NCI-H1436 treated with DMSO at 0.1 percent for 48 hours (cell line): ENCODE measurements at places on chromosomes 6 and 20.

DNA sequence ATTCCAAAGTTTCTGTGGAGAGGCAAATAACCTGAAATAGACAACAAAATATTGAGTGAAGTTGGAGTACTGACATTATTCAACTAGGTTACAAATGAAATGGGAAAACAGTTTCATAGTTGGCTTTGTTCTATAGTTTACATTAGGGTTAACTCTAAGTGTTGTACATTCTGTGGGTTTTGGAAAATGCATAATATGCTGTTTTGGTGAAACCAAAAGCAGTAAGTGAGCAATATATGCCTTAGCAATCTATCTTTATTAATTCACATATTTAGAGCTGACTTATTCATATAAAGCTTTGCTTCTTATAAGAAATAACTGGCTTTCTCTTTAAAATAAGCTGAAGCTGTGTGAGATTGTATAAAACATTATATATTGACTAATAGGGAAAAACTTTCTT is 157.5 kb upstream of the AHI1 start:
- DNase-seq, result no peak

DNA sequence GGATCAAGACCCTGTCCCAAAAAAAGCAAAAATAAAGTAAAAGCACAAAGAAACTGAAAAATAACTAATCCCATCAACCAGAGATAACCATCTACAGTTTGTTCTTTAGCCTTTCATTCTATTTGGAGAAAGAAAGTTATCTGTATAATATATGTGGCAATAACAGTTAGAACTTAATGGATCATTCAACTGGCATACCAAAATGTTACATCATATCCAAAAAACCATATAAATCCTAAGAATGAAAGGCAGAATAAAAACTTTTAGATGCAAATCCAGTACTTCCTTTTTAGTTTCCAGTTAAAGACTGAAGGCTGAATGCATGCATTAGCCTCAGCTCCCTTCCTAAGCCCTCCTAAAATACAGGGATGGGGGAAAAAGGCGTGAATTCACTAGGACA is 25.2 kb downstream of the ILRUN start:
- no peak for DNase-seq

DNA sequence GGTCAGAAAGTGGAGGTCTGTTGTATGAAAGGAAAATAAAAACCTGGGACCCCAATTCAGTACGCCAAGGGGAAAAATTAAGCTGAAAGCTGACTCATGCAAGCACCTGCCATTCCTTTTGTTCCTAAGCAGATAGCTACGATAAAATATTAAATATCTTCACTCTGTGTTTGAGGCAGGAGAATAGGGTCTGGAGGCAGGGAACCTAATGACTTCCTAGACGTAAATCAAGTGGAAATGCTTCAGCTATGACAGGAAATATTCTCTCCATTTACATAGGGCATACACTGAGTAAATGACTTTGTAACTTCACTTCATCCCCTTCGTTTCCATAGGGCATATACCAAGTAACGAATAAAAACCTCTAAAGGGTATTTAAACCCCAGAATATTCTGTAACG is 41.0 kb upstream of the IFNGR1 start:
- DNase-seq, result no peak

- no peak for DNase-seq
Observed at GRCh38 chr20:63612276-63612931, 14.5 kb downstream of the GMEB2 start.

DNA sequence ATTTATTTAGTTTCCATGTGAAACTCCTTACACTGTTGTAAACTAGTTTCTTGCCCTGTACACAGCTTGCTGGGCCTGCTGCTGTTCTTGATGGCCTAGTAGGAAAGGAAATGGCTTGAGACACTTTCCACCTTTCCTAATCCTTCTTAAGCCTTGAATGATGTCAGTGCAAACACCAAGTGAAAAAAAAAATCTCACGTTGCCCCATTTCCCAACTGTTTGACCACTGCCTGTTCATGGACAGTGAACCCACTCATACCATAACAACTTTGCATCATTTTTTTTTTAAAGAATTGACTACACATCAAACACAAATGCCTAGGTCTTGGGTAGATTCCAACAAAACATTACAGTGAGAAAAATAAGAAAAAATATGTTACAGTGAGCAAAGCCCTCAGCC is 653.6 kb upstream of the FLRT3 start:
- no peak for DNase-seq

DNA sequence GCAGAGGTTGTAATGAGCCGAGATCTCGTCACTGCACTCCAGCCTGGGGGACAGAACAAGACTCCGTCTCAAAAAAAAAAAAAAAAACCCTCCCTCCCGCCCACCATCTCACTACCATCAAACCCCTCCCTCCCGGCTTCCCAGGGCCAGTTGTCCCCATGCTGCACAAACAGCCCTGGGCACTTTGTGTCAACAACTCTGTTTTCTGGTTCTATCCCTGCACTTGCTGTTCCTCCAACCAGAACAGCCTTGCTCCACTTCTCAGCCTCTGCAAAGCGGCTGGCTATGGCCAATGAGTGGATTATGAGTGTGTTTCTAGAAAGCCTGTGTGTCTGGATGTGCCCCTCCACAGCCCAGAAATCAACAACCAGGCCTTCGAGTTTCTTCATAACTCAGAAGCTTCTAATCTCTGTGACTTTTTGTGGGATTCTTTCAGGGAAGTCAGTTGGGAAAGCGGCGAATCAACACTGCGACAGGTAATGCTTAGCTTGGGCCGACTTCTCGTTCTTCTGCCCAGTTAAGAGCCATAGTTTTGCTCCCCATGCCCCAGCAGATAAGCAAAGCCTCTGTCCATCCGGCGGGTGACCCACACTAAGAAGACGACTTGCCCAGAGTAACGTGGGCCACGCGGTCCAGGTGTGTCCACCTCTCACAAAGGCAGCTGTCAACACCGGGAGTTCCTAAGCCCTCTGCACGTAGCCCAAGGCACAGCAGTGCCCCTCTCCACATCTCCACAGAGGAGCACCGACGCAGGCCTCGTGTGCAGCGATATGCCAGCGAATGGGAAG is 5.5 kb downstream of the ZBTB46 start:
- DNase-seq, result no peak

DNA sequence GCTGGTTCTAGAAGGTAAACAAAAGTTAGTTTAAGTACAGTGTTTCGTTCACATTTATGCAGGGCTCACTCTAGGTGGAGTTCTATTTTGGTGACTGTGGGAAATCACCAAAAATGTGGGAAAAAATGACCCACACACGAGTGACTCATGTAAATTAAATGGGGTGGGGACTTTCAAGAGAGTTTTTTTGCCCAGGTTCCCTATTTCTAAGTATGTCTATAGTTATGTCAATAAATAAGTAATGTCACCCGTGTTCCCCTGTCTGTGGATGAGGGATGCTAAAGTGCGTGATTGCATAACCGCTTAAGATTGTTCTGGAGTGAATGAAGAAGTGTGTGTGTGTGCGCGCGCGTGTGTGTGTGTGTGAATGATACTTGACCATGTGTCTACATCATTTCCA is 69.1 kb downstream of the MYB start:
- no peak for DNase-seq

- no peak for DNase-seq
Observed at GRCh38 chr20:23641936-23642751, 4.4 kb upstream of the CST3 start.

DNA sequence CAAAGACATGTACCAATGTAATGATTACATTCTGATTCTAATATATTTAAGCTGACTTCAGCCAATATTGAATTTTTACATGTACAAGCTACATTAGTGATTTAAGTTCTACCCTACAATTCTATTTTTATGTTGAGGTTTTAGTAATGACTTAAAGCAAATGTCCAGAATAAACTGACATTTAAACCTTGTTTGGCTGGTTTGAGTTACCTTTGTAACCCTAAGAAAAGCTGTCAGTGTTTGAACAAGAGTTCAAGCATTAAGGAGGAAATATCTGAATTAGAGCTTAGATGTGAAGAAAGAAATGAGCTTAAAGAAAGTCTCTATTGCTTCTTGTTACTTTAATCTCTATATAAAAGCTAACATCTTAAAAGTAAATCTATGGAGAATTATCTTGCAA is 710.6 kb upstream of the EPHA7 start:
- no peak for DNase-seq

GRCh38 chr20:11267131-11267761 is 593.4 kb upstream of the JAG1 start:
- no peak for DNase-seq

GRCh38 chr20:62287759-62288534 is 14.8 kb upstream of the ADRM1 start:
- no peak for DNase-seq

- no peak for DNase-seq
Observed at GRCh38 chr6:42338744-42339222, 112.9 kb downstream of the TRERF1 start.

- no peak for DNase-seq
Observed at GRCh38 chr6:31162463-31163165, 4.2 kb downstream of the TCF19 start.

DNA sequence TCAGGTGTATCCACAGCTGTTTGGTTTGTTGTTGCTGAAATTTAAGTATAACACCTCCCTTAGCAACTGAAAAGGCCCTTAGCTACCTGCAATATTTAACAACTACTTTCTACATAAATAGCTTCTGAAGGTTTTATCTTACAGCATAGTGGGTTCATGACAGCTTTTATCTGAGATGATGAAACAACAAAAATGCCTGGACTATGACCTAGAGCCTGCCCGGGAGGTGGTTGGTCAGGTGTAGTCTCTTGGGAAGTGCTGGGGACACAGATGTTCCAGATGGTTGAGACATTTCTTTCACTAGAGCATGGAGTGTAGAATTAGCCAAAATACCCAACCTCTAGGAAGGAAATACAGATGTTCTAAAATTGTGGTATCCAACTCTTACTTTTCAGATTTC is 705.4 kb downstream of the MAFB start:
- no peak for DNase-seq

- DNase-seq, result no peak
Observed at GRCh38 chr6:163148451-163149278, 265.9 kb upstream of the QKI start.

- DNase-seq, result no peak
Observed at GRCh38 chr6:165969184-165969583, 198.5 kb downstream of the TBXT start.

DNA sequence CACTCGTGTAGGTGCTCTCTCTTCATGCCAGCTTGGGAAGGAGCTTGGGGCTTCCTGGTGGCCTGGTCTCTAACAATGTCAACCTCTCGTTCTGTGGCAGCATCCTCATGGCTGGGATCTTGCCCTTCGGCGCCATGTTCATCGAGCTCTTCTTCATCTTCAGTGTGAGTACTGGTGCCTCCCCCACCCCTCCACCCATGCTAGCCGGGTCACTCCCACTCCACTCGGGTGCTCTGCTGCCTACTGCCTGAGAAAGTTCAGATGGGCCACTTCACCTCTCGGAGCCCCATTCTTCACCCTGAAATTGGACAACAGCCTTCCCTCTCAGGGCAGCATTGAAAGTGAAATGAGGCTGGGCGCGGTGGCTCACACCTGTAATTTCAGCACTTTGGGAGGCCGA is 48.8 kb downstream of the TM9SF4 start:
- no peak for DNase-seq

GRCh38 chr20:50123418-50123817 is 10.5 kb upstream of the UBE2V1 start:
- DNase-seq, result no peak

GRCh38 chr6:157107915-157108651 is 215.2 kb downstream of the TMEM242 start:
- DNase-seq, result peak; percentile 24

DNA sequence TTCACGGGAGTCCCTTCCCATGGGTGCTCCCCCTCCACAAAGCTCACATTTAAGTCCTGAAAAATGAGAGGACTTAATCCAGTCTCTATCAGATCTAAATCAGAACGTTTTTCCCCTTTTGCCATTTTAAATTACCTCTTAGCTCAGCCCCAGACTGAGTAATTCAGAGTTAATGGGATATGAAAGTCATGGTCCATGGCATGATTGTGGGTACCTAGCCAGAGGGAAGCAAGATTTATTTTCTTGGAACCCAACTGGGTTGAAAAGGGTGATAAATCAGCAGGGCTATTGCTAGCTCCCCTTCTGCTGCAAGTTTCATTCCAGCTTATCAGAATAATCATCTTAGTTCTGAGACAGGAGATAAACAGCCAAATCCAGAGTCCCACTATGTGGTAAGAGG is 320.2 kb upstream of the CHD6 start:
- no peak for DNase-seq

DNA sequence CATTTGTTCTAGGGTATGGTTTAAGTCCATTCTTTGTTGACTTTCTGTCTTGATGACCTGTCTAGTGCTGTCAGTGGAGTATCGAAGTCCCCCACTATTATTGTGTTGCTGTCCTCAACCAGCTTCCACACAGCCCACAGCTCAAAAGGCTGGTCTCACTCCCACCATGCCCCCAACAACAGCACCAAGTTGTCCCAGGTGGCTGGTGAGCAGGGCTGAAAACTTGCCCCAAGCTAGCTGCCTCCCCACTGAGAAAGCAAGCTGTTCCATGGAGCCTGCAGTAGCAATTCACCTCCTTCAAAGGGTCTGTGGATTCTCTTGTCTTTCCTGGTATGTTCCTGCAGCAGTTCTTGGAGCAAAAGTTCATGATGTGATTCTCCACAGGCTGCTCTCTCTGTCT is 221.0 kb downstream of the SYNDIG1 start:
- DNase-seq, result no peak

- DNase-seq, result no peak
Observed at GRCh38 chr6:81565071-81565470, 187.4 kb downstream of the TENT5A start.

- DNase-seq, result peak; percentile 14
Observed at GRCh38 chr6:31701666-31702404, 1.3 kb downstream of the ABHD16A start.

DNA sequence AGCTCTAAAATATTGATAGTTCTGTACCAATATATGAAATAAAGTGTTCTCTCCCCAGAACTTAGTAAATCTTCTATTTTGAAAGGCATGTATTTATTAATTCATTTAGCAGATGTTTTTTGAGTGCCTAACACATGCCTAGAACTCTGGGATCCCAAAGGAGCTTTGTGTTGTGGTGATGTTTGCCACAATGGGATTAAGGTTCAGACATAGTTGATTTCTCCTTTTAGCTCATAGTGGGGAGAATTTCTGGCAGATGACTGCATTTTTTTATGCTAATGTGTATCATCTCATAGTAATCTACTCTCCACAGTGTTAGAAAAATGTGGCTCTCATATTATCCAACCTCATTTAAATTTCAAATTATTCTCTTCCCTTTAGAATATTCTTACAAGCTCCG is 21.7 kb downstream of the MYB start:
- DNase-seq, result no peak

- peak; percentile 48 for DNase-seq
Observed at GRCh38 chr20:33521461-33521860, 31.6 kb downstream of the CBFA2T2 start.

DNA sequence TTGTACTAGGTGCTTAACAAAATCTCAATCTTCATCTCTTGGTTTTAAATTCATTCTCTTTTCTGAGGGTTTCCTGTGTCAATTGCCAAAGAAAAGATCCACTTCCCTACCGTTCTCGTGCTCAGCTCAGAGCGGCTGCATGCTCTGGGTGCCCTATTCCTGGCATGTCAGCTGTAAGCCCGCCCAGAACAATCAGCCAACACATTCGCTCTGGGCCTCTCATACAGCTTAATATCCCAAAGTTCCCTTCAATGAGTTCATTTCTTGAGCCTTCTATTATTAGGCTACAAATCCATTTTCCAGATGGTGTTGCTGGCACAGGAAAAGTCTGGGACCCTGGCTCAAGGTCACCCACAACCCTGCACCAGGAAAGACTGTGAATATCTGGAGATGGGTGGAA is 24.3 kb upstream of the LRFN2 start:
- no peak for DNase-seq

GRCh38 chr20:45350217-45350616 is 2.0 kb upstream of the SDC4 start:
- no peak for DNase-seq
